NCI-H187 (cell line): ENCODE measurements at places on chromosomes 7 and 10.

GRCh38 chr7:52297128-52297527 is 738.3 kb upstream of the POM121L12 start:
- no peak for DNase-seq

DNA sequence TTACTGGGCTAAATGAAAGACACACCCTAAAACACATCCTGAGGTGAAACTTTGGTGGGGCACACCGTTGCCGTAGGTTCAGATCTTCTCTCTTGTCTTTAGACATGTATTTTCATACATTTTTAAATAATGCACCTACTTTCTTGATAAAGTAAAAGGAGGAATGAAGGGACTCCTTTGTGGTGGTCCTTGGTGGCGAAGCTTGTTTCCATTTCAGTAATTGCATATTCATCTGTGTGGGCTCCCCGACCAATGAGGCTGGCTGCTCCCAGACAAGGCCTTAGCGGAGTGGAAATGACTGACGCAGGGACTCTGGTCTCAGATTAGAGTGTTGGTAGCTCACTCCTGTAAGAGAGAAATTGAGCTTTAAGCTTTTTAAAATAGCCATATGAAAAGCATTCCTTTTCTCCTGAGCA is 815 bp downstream of the CCSER2 start:
- DNase-seq = no peak

- DNase-seq = no peak
Measured at GRCh38 chr10:119651514-119652360, 557 bp downstream of the BAG3 start.

GRCh38 chr10:78182841-78183240 is 149.2 kb downstream of the RPS24 start:
- DNase-seq = no peak

- DNase-seq = no peak
Measured at GRCh38 chr10:70426823-70427222, 14.7 kb downstream of the NODAL start.

GRCh38 chr7:78023191-78023590 is 224.6 kb downstream of the PHTF2 start:
- no peak for DNase-seq

GRCh38 chr7:107007892-107008287 is 36.6 kb upstream of the PRKAR2B start:
- no peak for DNase-seq

DNA sequence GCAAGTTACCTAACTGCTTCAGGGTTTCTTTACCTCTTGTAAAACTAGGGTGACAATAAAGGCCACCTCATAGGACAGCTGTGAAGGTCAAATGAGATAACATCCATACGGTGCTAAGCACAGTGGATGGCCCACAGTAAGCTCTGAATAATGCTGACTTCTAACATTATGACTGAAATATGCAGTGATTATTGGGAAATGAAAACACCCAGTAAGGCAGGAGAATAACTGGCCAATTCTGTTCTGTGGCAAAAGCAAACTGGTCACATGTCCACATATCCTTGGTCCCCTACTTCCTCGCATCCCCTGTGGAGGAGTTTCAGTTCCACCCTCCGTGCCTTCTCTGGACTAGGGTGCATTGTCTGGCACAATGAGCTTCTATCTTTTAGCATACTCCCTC is 1.4 kb downstream of the CUBN start:
- no peak for DNase-seq

DNA sequence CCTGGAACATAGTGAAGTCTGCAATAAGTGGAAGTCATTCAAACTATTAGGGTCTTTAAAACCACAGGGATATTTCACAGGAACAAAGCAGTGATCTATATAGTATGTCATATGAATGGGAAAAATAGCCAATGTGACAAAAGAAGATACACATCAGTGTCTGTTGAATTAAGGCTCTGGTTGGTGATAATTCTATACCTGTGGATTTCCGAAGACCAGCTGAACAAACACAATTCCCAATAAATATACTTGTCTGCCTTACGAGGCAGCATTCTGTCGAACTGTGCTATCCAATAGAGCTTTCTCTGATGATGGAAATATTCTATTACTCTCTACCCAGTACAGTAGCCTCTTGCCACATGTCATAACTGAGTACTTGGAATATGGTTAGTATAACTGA is 55.9 kb upstream of the CAV2 start:
- DNase-seq = no peak

- no peak for DNase-seq
Measured at GRCh38 chr10:58840840-58841435, 328.3 kb downstream of the BICC1 start.

GRCh38 chr7:70884440-70884764 is 247.5 kb upstream of the GALNT17 start:
- DNase-seq = no peak
